ENCODE measurements at places on chromosomes 6 and 20.

- DNase-seq: no peak
Measured at GRCh38 chr6:125940247-125941041, 16.1 kb upstream of the HINT3 start.

DNA sequence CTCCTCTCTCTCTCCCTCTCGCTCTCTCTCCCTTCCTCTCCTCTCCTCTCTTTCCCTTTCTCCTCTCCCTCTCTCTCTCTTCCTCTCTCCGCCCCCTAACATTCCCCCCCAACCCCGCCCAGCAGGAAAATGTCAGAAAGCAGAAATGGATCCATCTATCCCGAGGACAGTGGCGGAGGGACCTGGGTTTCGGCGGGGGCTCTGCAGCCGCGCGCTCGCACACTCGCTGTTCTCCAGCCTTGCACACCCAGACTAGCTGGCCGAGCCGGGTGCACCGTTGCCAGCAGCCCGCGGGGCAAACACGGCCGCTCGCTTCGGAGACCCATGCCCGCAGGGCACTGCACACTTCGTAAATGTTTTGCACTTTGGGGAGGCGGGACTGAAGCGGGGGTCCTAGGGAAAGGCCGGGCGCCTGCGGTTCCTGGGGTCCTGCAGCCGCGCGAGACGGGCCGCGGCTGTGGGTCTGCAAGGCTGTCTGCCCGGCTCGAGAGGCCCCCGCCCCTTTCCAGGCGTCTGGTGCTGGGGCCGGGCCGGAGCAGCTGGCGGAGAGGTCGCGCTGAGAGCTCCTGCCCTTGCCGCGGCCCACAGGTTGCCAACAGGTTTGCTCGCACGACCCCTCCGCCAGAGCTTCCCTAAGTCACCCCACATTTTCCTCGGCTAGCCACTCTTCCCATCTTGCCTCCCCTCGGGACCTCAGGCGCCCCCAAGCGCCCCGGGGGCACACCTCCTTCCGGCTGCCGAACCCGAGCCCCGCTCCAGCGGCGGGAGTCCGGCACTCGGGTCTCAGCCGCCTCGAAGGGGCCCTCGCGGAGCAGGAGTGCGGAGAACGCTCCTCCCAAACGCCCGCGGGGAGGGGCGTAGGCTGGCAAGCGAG is 818 bp upstream of the MDGA1 start:
- DNase-seq: peak; percentile 47

- no peak for DNase-seq
Measured at GRCh38 chr6:79038061-79038460, 40.0 kb downstream of the PHIP start.

- no peak for DNase-seq
Measured at GRCh38 chr6:20632696-20633095, 98.4 kb downstream of the CDKAL1 start.

DNA sequence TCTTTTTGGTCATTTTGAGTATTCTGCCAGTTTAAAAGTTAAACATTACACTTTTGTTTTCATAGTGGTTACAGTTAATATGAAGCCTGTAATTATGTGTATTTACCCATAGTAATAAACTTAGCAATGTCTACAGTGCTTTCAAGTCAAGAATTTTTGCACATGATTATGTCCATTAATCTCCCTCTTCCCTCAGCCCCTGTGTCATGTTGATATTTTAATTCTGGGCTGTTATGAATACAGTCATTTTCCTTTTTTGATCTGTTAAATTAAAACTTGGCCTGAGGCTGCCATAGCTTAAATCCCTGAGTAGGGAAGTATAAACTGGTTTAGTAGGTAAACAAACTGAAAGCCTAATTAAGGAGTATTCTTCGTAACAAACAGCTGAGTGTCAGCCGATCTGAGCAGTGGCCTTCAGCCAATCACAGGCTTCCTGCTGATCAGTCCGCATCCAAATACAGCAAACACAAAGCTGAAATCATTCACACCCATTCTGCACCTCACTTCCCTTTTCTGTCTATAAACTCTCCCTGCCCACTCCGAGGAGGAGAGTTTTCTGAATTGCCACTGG is 9.5 kb upstream of the SFT2D1 start:
- DNase-seq: no peak

DNA sequence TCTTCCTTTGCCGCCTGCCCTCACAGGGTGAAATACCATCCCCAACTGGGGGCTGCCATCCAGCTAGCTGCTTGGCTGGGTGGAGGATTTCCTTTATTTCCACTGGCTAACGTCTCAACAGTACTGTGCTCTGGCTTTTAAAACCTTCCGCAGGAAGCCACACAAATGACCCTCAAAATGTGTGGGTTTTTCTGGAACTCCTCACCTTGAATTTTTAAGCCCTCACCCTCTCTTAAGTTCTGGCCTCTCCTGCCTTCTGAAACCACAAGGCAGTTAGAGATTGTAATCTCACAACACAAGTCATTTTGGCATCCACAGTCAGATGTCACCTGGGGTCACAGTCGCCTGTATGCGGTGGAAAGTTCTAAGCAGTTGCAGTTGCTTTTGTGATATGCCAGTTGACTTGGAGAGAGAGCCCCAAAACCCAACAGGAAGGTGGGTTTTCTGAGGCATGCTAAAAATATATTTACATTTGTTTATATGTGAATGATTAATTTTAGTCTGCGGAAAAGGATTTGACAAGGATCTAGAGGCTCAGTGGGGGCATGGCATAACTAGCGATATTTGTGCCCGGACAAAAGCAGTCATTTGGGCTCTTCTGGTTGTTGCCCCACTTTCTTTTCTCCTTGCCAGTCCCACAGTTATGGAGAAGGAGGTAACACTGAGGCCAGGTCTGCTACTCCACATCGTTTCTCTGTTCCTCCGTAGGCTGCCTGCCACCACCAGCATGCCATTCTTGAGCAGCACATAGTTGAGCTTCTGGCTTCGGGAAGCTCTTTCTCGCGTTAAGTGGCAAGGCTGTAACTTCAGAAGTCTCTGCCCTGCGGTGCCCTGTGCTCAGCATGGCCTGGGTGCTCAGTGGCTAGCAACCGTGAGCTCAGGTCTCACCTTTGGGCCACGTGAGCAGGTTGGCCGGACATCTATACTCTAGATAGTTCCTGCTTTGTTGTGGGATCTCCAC is 335.3 kb downstream of the CD83 start:
- peak; percentile 43 for DNase-seq

DNA sequence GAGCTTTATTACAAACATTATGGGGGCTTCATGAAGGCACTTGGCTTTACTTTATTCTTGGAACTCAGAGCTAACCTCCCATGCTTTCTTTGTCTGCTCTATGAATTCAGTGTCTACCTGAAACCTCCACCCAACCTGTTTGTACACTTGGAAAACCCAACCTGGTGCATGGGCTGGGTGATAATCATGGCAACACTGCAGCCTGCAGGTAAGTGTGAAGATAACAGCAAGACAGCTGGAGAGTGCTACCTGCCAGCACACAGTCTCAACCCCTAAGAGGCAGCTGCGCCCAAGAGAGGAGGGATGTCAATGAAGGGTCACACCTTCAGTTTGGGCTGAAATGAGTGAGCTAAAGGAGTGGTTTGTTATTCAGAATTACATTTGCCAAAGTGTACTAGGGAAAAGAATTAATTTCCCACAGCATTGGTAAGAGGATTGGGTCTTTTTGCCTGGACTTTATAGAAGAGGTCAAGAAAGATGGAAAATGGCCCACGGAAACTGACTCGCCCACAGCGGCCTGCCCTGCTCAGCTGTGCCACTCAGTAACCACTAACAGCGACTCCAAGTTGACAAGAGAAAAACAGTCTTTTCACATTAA is 24.4 kb downstream of the FOXQ1 start:
- DNase-seq: no peak

GRCh38 chr6:48957781-48958180 is 505.3 kb downstream of the MMUT start:
- DNase-seq: no peak

Data from CD4-positive, alpha-beta T cell treated with Interleukin-15 for 4 hours (primary cell).